ENCODE measurements at places on chromosomes 7 and 10.
A peak's percentile ranks its signal among the peaks of the same experiment; 100 is the strongest.

- DNase-seq = no peak
These were observed 499.6 kb downstream of the MAGI2 start for GRCh38 chr7:78953726-78954363.

- DNase-seq = no peak
These were observed 79.0 kb downstream of the COBL start for GRCh38 chr7:51237446-51238133.

DNA sequence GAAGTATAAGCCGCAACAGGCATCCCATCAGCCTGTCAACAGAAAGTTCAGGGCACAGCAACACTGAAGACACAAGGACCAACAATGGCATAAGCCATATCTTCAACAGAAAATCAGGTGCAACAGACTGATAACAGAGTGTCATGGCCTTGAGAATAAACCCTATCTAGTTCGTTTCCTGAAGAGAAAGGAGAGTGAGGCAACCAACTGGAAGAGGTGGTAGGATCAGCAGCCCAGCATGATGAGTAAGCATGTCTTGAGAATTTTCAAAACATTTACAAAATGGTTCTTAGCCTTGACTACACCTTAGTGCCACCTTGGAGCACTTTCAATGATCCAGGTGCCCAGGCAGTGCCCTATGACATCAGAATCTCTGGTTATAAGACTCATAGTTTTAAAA, 290.2 kb upstream of the SEMA3C start:
- no peak for DNase-seq

DNA sequence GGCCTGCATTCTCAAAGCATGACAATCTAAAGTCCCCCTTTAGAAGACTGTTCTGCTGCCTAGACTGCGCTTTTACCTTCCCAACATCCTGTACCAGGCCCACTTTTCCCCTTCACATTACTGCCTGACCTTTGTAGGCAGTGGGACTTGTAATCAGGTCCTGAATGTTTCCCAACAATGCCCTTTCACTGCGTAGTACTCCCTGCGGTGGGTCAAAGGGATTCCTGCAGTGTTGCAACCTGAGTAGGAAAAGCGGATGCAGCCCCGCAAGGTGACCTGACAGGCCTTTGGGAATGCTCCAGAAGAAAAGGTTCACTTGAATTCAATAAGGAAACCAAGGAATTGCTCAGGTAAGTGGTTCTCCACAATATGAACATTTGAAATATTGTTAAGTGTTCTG, 4.9 kb upstream of the TCAF1 start:
- no peak for DNase-seq

DNA sequence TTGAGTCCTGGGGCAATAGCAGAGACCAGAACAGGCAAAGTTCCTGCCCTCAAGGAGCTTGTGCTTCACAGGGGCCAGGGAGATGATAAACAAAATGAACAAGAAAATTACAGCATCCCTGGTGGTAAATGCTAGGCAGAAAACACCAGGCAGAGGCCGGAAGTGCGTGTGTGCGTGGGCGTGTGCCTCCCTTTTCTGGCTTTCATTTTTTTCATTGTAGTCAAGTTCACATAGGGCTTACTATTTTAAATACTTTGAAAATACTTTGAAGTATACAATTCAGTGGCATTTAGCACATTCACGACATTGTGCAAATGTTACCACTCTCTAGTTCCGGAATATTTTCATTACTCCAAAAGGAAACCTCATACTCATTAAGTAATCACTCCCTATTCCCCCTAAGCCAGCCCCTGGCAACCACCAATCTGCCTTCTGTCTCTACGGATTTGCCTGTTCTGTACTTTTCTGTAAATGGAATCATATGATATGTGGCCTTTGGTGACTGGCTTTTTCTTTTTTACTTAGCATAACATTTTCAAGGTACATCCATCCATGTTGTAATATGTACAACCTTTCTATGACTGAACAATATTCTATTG, 88.1 kb upstream of the PDCD4 start:
- DNase-seq = peak; percentile 37

DNA sequence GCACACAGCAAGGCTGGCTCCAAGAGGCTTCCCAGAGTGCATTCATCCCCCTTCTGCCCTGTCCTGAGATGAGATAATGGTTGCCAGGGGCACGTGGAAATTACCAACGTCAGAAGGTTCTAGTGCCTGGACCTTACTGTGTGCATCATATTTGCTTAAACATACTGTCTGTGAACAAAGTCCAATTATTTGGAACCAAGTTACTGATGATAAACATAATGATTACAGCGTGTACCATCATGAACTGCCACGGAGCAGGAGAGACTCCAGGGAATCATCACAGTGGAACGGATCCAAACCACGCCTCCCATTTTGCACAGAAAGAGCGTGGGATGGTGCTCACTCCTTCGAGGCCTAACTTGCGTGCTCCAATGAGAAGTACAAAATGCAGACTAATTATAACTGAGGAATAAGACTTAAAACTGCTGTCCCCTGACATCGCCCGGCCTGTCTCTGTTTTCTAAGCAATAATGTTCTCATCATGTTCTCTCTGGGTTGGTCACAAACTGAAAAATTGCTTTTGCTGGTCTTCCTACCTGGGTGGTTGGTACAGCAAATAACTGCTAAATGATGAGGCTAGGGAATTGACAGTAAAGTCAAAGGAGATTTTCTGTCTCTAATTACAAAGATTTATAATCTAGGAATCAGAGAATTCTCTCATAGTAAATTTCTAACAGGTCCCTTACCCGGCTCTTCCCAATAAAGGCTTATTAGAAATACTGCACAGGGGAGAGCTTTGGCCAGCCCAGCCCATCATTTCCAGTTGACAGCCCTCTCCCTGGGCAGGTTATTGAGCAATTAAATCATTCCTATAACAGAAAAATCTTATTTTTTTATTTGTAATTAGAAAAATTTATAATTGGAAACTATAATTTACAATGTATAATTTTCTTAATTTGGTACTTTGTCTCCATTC, 182.2 kb downstream of the CAMK1D start:
- no peak for DNase-seq

GRCh38 chr10:88508796-88509195, 74.3 kb downstream of the RNLS start:
- DNase-seq = no peak

DNA sequence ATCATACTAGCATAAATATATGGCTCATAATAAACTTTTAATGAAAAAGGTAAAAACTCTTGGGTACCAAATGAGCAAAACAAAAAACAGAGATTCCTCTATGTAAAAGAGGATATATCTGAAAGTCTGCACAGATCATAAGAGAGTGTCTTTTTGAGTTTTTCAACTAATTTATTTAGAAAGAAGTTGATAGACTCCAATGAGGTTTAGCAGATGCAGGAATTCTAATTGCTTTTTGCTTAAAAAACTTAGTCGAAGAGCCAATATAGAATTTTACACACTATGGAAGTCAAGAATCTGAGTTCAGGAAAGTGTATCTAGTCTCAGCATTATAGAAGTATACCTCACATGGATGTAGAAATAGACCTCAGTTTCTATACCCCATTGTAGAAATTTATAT, 3.4 kb upstream of the MLLT10 start:
- no peak for DNase-seq

DNA sequence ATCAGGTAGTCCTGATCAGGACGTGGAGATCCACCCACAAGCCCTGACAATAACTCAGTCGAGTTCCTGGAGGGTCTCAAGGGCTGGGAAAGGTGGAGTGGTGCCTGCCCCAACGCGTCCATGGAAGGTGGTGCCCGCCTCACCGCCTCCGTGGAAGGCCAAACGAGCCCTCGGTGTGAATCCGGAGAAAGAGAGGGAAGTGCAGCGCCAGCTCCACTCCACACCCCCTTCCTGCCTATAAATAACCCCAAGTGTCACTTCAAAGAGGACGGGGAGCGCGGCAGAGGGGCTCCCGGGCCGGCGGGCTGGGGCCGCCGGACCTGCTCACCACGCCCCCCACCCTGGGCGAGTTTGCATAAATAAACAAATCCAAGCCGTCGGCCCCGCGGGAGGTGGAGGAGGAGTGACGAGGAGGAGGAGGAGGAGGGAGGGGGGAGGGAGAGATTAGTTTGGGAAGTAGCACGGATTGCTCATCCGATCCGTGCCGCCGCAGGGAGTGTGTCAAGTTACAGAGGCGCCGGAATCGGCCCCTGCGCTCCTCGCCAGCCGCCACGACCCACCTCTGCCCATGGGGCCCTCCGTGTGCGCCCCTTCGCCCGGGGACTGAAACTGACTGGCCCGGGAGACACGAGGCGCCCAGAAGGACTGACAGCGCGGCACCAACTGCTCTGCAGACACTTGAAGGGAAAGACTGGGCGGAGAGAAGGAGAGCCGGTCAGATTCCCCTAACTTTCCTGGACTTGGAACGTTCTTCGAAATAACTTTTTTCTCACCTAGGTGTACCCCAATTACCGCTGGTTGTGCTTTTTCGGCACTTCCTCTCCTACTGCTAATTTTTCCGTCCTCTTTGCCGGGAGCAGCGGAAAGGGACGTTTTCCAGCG, at the start of gene COL13A1:
Gene COL13A1, plus strand, starts transcription at position 473 of the 882 bp plus-strand sequence. CDS start 518 bp downstream, outside the sequence.
- DNase-seq = no peak

DNA sequence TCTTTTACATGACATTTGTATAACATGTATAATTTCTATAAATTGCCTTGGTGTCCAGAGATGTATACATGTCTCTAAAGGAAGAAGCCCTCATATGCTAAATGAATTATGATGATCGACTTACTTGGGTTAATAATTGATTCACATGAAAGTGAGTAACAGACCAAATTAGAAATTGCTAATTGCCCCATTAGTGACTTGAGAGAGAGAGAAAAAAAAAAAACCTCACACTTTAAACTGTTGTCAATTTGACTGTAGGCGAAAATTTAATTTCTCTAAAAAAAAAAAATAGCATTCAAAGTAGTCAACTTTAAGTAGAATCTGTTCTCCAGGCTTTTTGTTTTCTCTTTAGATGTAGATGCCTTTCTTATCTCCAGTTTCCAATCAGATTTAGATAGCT, 383.3 kb downstream of the SH2D4B start:
- DNase-seq = no peak
